Activated CD4-positive, alpha-beta T cell treated with anti-CD3 and anti-CD28 coated beads, Interleukin-2, Interleukin-4, amounts not matched to agents 100 ng/mL and 50 ng/mL, durations not matched to agents 16 hours and 8 hours (primary cell): ENCODE measurements at places on chromosomes 1 and 21.

DNA sequence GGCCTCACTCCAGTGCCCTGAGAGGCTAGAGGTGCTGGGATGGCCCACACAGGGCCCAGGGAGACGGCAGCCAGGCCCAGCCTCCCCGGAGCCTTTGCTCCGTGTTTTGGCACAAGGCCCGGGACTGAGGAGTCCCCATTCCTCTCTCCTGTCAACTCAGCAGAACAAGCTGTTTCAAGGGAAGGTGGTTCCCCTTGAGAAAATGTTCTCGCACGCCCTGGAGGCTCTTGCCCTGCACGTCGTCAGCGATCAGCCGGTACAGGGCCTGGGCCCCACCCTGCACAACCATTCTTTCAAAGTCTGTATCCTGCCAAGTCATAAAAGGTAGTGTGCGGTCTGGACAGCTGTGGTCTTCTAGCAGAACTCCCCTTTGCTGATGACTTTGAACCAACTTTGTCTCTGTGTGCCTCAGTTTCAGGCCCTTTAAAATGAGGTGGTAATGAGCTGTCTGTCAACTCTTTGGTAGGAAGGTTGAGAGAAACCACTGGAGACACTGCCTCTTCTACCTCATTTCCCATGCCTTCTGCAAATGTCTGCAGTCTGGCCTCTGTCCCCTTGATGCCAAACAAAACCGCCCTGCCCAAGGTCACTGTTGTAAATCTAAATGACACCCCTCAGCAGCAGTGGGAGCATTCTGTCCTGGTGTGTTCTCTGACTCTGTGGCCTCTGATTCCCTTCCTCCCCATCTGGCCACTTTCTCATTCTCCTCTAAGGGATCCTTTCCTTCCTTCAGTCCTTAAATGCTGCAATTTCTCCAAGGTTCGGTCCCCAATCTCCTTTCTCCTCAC, 138.6 kb upstream of the JUN start:
- DNase-seq, result peak; percentile 30

DNA sequence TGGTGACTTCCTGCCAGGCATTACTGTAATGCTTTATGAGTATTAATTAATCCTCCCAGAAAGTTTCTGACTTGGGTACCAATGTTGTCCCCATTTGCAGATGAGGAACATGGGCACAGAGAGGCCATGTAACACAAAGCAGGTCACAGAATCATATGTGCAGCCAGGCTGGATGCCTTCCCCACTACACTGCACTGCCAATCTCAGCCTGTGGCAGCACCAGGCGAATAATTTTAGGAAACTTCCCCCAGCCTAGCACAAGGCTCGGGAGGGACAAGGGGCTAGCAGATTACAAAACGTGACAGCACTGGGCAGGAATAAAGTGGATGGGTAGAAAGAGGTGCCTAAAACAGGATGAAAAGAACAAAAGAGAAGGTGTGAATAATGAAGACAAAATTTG, 331.7 kb upstream of the PROX1 start:
- no peak for DNase-seq

DNA sequence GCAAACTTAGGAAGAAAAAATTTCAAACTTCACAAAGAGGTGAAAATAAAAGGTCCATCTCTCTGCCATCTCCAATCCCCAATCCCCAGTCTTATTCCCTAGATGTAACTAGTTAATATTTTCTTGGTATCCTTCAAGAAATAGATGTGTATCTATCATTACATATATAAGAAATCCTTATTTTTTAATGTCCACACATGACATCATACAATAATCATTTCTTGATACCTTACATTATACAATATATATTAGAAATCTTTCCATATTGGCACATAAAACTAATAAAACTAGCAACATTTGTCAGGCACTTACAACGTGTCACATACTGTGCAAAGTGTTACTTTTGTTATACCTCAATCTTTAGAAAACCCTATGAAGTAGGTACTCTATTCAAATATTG, 16.2 kb downstream of the DOCK7 start:
- DNase-seq, result no peak

GRCh38 chr1:208069317-208069716, 158.4 kb upstream of the CD34 start:
- no peak for DNase-seq

GRCh38 chr1:42176902-42177519, 12.5 kb upstream of the GUCA2A start:
- peak; percentile 47 for DNase-seq

DNA sequence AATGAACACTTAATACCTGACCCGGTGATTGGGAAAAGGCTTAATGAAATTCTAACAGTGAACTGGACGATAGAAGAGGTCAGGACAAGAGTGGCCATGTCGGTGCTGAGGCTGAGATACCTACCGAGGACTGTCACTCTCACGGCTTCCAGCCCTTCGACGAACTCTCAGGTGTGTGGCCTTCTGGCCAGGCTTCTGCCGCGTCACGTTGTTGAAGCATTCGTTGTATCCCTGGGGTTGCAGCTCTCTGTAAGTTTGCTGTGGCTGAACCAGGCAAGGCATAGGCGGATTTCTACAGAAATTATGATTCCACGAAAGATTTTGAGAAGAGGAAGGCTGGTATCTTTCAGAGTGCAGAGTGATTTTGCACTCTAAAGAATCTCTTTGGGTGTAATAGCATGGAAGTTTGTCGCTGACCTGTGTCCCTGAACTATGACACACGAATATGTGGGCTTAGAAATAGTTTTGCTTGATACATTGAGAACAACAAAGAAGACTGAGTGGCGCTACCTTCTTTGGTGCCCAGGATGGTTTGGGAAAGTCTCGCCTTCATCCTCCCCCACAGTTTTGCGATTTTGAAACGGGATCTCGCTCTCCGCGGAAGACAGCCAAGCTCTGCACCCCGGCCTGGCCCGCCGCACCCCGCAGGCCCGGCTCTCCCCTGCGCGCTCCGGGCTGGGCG, 403 bp upstream of the EPHX4 start:
- DNase-seq, result no peak
